Fibroblast of the aortic adventitia (primary cell): ENCODE measurements at places on chromosomes 2 and 18.
A peak's percentile ranks its signal among the peaks of the same experiment; 100 is the strongest.

DNA sequence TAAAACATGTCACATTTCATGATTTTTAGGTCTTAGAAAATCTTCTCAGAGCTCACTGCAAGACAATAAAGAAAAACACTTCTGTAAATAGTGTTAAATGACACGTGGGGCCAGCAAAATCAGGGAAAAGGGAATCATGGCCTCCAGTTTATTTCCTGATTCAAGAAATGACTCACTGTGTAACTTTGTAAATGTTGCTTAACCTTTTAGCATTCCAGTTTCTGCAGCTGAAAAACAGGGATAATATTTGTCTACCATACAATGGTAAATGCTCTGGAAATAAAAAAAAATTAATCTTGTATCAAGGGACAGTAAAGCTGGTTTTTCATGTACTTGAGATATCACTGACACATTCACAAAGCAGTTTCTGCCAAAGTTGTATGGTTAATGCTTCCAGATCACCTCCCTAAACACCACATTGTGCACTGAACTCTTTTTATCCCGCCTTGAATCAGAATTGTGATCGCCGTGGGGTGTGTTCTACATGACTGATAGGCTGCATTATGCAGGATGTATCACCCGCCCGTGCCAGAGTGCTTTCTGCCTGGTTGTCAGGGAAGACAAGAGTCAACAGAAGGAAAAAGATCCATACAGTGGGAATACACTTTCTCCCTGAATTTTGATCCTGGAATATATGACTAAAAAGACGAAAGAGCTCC is 238.8 kb downstream of the IKZF2 start:
- peak; percentile 82 for DNase-seq

- DNase-seq: no peak
These were observed 54.4 kb downstream of the CCDC88A start for GRCh38 chr2:55365303-55365702.

DNA sequence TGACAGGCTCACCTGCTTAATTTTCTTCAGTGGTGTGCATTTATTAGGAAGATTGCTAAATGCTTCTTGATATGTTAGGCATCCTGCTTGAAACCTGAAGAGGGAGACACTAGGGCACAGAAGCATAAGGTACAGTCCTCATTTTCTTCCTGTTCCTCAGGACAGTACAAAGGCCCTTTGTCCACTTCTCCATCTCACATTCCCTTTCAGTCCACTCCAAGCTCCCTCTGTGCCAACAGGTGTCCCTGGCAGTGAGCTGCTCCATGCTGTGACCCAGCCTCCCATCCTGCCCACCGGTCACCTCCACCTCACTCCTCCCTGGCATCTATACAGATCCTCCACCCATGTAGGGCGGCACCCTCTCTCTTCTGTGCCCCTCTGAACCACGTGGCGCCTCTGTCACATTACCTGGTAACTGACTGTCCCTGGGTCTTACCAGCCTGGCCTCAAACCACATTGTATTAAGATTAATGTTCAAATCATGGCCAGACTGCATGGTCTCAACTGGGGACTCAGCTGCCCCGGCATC is 162.8 kb downstream of the VAPA start:
- DNase-seq: no peak

DNA sequence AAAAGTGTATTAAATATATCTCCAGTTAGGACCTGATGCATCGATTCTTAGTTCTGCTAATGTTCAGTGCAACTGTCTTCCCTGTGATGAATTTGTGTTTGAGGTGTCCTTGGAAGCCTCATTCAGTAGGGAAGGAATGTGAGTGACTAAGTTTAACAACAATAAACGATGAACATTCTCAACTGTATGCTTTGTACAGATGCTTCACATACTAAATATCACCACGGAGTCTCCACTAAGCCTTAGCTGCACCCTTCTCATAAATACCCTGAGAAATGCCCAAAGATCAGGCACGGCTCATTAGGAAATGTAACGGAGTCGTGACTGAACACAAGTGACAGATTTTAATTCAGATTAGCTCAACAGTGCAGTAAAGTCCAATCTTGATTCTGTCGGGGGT is 24.4 kb upstream of the AGFG1 start:
- DNase-seq: peak; percentile 41

- no peak for DNase-seq
These were observed 72.7 kb upstream of the MGAT5 start for GRCh38 chr2:134181219-134181618.

DNA sequence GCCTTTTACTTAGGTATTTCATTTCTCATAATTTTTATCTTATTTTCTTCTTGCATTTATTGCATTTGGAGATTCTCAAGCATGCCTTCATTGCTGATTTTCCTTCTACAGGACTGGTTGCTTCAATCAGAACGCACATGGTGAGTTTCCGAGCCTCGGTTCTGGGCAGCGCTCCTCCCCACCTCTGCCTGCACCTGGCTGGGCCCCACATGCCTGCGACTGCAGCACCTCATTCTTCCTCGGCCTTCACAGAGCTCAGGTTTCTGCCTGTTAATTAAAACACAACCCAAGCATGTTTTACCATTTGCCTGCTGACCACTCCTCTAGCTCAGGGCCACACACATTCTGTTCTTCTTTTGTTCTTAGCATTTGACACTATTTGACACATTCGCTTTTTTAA is 398.8 kb downstream of the GALR1 start:
- DNase-seq: no peak

- peak; percentile 29 for DNase-seq
These were observed 4.2 kb downstream of the STAMBP start for GRCh38 chr2:73832930-73833329.

GRCh38 chr18:55585920-55586561 is 2.0 kb downstream of the TCF4 start:
- peak; percentile 56 for DNase-seq
